ENCODE measurements at places on chromosomes 7 and 10. TPM values are rescaled to one million over a fixed set of nuclear protein-coding genes. Genes with fewer than 3 reads are reported as not detected.

Gene CYP2W1
- not detected for total RNA-seq

Gene PANK1
- 2.6 TPM for total RNA-seq

Gene UCN3
- total RNA-seq = not detected

Gene IFIT2
- total RNA-seq = 0.97 TPM

Gene SEMA3E
- total RNA-seq = not detected

Gene GOLGA7B
- not detected for total RNA-seq

Gene SPDYE2
- total RNA-seq = not detected

Gene LRRN3
- total RNA-seq = 0.15 TPM

Gene SPDYE18
- under 0.01 TPM for total RNA-seq

Gene TCERG1L
- not detected for total RNA-seq

Gene NUTM2D
- total RNA-seq = 0.65 TPM

Gene PRKAR1B
- total RNA-seq = 14.6 TPM

Gene CHCHD1
- total RNA-seq = 37.4 TPM

Gene WDFY4
- 3.2 TPM for total RNA-seq

Gene ANKRD2
- 2.1 TPM for total RNA-seq

Gene LBX1
- not detected for total RNA-seq

Gene DDC
- not detected for total RNA-seq

Gene ADAM12
- 0.91 TPM for total RNA-seq

Gene FAS
- 10.9 TPM for total RNA-seq

Gene LLCFC1
- not detected for total RNA-seq

Gene NOM1
- 20.1 TPM for total RNA-seq

Gene FAM241B
- not detected for total RNA-seq

Gene INHBA
- 27.9 TPM for total RNA-seq

Gene PRRT4
- 0.32 TPM for total RNA-seq

Gene NPSR1
- not detected for total RNA-seq

Gene VAX1
- not detected for total RNA-seq

Gene NEBL
- 1.7 TPM for total RNA-seq

Gene UPP1
- 21.8 TPM for total RNA-seq

Gene PPP1R3C
- 1.9 TPM for total RNA-seq

Gene POR
- total RNA-seq = 65.5 TPM

Gene FAM25C
- total RNA-seq = not detected

Gene ABCF2
- total RNA-seq = 79.8 TPM

Gene GSDME
- 41.3 TPM for total RNA-seq

Gene PNLIPRP1
- total RNA-seq = not detected

Gene GHRHR
- total RNA-seq = not detected

Gene PPP1R17
- not detected for total RNA-seq
